NCI-H69 (cell line): ENCODE measurements at places on chromosomes 7 and 10.

GRCh38 chr7:155233311-155234157, 64.1 kb upstream of the INSIG1 start:
- no peak for DNase-seq

GRCh38 chr7:87000344-87000743, 59.1 kb downstream of the ELAPOR2 start:
- DNase-seq = peak; percentile 76

DNA sequence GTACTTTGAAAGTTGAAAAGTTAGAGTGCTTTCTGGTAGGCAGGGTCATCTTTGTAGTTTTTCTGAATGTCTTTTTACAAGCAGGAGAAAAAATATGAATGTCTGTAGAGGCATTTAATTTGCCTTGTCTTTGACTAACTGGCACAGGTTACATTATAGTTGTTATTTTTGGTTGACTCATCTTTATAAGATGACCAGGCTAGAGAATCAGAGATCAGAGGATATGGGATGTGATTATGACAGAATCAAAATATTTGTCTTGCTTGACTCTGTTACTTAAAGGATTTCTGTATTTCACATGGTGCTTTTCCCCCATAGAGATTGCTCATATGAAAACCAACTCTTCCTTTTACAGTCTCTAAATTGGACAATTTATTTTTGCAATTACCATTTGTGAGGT, 2.4 kb downstream of the ZMYND11 start:
- DNase-seq = no peak

GRCh38 chr7:94921911-94922310, 14.5 kb downstream of the PPP1R9A start:
- no peak for DNase-seq

DNA sequence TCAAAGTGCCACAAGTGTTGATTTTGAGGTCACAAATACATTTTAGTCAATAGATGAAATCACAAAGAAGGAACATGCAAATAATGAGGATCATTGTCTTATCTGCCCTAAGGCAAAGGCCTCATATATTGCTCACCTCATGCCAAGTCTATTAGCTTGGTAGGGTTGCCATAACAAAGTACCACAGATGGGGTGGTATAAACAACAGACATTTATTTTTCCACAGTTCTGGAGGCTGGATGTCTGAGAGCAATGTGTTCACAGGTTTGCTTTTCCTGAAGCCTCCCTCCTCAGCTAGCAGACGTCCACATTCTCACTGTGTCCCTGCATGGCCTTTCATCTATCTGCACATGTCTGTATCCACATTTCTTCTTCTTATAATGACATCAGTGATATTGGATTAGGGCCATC, 59.6 kb downstream of the RELN start:
- DNase-seq = peak; percentile 90

DNA sequence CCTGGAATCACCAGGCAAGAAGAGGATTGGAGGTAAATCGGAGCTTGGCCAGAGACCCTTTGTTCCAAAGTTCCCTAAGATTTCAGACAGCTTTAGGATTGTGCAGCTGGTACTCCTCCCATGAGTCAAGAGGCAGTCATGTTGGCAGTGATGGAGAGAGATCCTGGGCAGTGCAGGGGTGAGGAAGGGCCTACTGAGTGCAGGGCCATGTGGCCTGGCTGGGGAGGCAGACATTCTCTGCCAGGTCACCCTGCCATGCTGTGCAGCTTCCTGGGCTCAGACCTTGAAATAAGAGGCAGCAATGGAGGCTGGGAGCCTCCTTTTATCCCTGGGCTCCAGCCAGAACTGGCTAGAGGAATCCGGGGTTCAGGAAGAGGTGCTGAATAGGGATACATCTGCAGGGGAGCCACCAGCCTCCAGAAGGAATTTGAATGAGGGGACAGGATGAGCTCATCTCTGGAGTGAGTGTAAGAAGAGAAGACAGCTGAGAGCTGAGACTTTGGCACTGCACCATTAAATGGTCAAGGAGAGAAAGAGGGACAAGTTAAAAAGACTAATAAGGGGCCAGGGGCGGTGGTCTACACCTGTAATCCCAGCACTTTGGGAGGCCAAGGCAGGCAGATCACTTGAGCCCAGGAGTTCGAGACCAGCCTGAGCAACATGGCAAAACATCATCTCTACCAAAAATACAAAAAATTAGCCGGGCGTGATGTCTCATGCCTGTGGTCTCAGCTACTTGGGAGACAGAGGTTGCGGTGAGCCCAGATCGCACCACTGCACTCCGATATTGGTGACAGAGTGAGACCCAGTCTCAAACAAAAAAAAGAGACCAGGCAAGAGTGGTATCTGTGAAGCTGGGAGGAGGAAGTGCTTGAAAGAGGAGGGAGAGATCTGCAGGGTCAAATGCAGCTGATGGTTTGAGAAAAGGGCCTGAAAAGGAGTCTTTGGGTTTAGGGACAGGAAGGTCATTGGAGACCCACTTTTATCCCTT, 12.0 kb downstream of the SFTPD start:
- no peak for DNase-seq

DNA sequence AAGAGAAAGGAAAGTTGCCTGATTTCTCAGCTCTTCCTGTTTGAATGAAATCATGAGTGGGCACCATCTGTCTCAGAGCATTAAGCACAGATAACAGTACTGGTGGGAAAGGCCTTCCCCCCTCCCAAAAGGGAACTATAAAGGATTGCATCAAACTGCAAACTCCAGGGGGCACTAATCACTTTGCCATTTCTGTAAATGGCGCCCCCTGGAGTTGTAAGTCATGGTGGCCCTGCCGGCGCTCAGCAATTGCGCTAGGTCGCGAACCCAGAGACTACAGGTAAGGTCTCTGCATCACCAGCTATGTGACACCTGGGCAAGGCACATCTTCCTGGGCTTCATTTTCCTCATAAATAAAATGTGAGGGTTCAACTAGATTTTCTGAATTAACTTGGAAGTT, 11.1 kb downstream of the LRRC4 start:
- DNase-seq = peak; percentile 65

DNA sequence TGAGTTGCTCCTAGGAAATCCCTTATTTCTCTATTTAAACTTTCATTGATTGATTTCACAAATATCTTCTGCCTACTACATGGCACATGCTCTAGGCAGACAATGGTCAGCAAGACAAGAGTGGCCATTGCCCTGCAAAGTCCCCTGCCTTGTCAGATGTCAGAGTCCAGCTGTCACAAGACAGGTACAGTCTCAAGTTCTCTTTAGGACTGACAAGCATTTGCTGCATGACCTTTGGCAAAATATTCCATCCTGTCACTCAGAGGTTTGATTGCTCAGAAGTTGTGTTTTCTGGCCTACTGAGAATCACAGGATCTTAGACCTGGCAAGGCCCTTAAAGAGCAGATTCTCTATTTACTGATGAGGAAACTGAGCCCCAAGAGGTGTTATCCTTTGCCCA, 322.3 kb upstream of the NFE2L3 start:
- no peak for DNase-seq

- DNase-seq = no peak
Measured at GRCh38 chr7:41592236-41592635, 110.7 kb downstream of the INHBA start.
